ENCODE measurements at places on chromosomes 5 and 9. TPM values are rescaled to one million over a fixed set of nuclear protein-coding genes. Genes with fewer than 3 reads are reported as not detected.

DNA sequence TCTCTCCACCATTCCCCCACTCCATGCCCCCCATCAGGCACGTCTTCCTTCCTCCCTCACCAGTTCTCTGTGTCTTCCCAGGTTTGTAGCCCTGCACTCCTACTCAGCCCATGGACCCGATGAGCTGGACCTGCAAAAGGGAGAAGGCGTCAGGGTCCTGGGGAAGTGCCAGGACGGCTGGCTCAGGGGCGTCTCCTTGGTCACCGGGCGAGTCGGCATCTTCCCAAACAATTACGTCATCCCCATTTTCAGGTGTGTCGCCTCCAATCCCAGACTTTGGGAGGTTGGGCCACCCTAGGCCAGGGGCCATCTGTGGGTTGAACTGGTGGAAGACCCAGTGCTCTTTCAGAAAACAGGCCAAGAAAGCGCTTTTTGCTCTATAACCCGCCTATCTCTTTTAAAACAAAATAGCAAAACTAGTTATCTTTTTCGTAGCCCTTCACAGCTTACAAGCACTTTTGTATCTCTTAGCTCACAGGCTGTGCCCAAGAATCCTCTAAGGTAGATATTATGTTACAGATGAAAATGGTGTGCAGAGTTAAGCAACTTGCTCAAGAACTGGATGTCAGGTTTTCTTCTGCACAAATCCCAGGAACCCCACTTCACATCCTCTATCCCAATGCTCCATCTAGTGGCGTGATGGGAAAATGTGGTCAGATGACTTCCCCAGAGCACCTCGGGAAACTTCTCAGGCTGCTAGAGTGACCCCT lies 56.2 kb downstream of the PLAC8L1 start:
- no peaks in the 10 kb centered on the region for H3K27me3 ChIP-seq
- DNase-seq, result peak; percentile 48
- no peaks in the 10 kb centered on the region for H3K36me3 ChIP-seq
- no peak overlapping the region for H3K4me3 ChIP-seq

- H3K36me3 ChIP-seq, result no peaks in the 10 kb centered on the region
- no peak overlapping the region for H3K4me3 ChIP-seq
- no peak for DNase-seq
- no peak overlapping the region for H3K27ac ChIP-seq
- peaks cover 18% of the 10 kb centered on the region for H3K4me1 ChIP-seq
- no peaks in the 10 kb centered on the region for H3K27me3 ChIP-seq
Observed at GRCh38 chr5:149063896-149064478, 1.1 kb upstream of the SH3TC2 start.

CFAP90 gene
- total RNA-seq, result not detected

- no peak overlapping the region for H3K4me3 ChIP-seq
- no peaks in the 10 kb centered on the region for H3K4me1 ChIP-seq
- H3K36me3 ChIP-seq, result no peaks in the 10 kb centered on the region
- no peak for DNase-seq
Observed at GRCh38 chr5:65137631-65138030, 344.1 kb downstream of the ADAMTS6 start.

DNA sequence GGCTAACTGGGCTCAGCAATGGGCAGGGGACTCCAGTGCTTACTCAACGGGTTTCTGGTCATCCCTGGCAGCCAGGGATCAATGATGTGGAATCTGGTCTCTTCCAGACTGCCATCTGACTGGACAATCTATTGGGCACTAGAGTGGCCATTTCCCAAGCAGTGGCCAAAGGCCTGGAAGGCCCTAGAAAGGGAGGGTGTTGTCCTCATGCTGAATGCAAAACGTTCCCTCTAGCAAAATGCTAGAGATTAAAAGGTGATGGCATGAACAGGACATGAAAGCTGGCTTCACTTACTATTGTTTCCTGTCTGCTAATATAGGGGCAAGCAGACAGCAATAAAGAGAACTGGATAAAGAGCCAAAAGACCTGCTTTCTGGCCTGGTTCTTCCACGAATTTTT lies 254.2 kb upstream of the PANK3 start:
- H3K4me1 ChIP-seq, result no peaks in the 10 kb centered on the region
- peaks cover 61% of the 10 kb centered on the region for H3K27me3 ChIP-seq
- no peaks in the 10 kb centered on the region for H3K36me3 ChIP-seq
- DNase-seq, result no peak
- no peak overlapping the region for H3K27ac ChIP-seq

- no peak for DNase-seq
- no peak overlapping the region for H3K4me3 ChIP-seq
- H3K27me3 ChIP-seq, result no peaks in the 10 kb centered on the region
- no peaks in the 10 kb centered on the region for H3K36me3 ChIP-seq
- H3K27ac ChIP-seq, result no peak overlapping the region
Observed at GRCh38 chr9:6356904-6357303, 28.7 kb downstream of the TPD52L3 start.

DNA sequence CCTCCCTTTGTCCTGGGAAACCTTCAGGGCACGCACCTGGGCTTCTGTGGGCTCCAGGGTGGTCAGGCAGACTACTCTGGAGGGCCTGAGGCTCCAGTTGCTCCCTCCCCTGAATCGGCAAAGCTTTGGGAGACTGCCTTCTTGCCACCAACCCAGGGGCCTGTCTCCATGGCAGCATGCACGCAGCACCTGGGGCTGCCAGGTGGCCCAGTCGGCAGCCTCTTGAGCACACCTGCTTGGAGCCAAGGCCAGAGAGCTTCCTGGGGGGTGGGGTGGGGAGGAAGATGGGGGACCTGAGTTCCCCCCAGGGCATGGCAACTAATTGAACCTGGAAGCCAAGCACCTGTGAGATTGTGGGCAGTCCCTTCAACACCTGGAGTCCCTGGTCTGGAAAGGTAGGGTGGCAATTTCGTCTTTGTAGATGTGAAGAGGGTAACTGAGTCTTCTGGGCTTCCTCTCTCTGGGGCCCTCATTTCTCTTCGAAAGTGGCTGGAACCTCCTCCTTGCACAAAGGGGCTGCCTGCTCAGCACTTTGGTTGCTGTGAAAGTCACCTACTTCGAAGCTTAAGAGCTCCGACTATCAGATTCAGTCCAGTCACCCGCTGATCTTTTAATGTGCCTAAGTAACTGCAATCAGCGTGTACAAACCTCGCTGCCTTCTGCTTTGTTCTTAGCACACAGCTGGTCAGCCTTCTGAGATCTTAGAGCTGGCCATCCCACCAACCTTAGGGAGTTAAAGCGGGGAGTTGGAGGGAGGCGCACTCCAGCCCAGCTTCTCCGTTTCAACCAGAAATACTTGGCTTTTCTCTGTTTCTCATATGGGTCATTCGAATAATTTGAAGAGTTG lies 4.0 kb downstream of the RNF183 start:
- H3K27me3 ChIP-seq, result 0 out of 2 replicates have a peak, but pooled peaks cover 6% of the 10 kb centered on the region
- H3K36me3 ChIP-seq, result 0 out of 2 replicates have a peak, but pooled peaks cover under 1% of the 10 kb centered on the region
- no peaks in the 10 kb centered on the region for H3K4me1 ChIP-seq
- no peak for DNase-seq
- H3K27ac ChIP-seq, result no peak overlapping the region
- H3K4me3 ChIP-seq, result no peak overlapping the region

DNA sequence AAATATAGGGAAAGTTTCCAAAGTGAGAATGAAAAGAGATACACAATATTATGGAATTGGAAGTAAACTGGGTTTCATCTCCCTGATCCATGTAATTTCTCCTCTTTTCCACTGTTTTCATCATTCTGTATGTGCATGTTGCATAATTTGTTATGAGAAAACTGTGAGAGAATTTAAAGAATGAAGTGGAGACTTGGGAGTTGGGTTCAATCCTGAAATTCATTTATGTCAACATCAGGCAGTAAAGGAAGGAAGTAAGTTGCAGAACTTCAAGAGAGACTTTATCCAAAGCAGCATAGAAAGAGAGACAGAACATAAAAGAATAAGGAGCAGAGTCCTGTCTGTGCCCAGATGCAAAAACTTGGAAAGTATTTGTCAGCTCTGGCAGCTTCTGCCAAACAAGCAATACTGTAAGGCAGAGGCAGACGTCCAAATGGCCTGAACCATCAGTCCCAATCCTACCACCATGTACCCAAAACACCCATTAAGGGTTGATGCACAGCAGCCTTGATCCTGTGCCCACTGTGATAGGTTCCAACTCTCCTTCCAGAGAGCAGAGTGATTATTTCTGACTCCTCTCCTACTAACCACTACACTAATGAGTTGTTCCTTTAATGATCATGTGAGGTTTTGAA lies 425.3 kb upstream of the CDH6 start:
- H3K4me1 ChIP-seq, result no peaks in the 10 kb centered on the region
- H3K27ac ChIP-seq, result no peak overlapping the region
- no peaks in the 10 kb centered on the region for H3K36me3 ChIP-seq
- no peaks in the 10 kb centered on the region for H3K27me3 ChIP-seq

DNA sequence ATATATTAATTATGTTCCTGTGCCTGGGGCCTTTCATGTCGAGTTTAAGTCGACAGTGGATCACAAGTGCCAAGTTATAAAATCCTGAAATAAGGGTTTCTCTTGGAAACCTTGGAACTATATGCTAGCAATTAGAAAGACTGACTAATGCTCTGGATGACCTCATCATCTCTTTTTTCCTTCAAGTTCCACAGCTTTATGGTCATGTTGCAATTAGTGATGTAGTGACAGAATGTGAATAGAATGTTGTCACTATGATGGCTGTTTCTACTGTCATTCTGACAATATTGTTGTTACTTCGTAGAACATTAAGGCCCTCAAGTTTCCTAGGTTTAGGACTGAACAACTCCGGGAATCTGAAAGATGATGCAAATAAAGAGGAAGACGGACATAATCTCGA lies 368.0 kb upstream of the SEMA6A start:
- no peak overlapping the region for H3K4me3 ChIP-seq
- no peaks in the 10 kb centered on the region for H3K4me1 ChIP-seq
- DNase-seq, result no peak
- no peak overlapping the region for H3K27ac ChIP-seq
- H3K27me3 ChIP-seq, result no peaks in the 10 kb centered on the region
- H3K36me3 ChIP-seq, result no peaks in the 10 kb centered on the region

BHMT gene
- 0.44 TPM for total RNA-seq

DNA sequence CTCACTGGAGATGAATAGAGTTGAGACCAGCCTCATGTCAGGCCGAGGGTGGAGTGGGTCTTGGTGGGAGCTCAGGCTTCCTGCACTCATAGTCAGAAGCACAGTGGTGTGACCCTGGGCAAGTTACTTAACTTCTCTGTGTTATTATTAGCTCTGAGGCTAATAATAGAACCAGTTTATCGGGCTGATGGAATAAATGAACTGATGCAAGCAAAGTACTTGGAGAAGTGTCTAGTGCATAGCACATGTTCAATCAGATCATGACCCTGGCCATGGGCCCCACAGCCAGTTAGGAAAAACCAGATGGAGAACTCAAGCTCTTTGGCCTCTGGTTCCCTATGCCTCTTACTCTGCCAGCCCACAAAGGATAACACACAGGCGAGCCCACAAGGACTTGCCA lies 45.3 kb upstream of the OSMR start:
- no peak for DNase-seq
- no peak overlapping the region for H3K4me3 ChIP-seq
- no peaks in the 10 kb centered on the region for H3K36me3 ChIP-seq
- no peaks in the 10 kb centered on the region for H3K4me1 ChIP-seq

DNA sequence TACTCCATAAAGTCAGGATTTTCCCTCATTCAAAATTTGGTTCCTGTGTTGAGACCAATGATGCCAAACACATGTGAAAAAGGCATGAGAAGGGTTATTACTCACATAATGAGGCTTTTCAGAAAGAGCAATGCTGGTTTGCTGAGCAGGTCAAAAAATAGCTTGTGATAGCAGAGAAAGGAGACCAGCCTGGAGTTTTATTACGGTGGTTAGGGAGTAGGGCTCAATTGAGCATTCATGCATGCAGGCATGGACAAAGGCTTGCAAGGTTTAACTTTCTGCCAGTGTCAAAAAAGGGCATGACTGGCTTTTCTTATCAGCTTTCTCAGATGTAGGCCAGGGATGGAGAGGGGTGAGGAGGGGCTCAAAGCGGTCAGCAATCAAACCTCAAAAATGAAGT lies 628.3 kb downstream of the DNAH5 start:
- no peaks in the 10 kb centered on the region for H3K4me1 ChIP-seq
- DNase-seq, result no peak
- H3K36me3 ChIP-seq, result no peaks in the 10 kb centered on the region
- no peaks in the 10 kb centered on the region for H3K27me3 ChIP-seq

PTGDS gene
- total RNA-seq, result 3.1 TPM

GRCh38 chr9:117596678-117597077 lies 107.5 kb upstream of the TLR4 start:
- no peaks in the 10 kb centered on the region for H3K27me3 ChIP-seq
- H3K4me3 ChIP-seq, result no peak overlapping the region
- no peaks in the 10 kb centered on the region for H3K4me1 ChIP-seq
- no peak for DNase-seq
- no peak overlapping the region for H3K27ac ChIP-seq

DNA sequence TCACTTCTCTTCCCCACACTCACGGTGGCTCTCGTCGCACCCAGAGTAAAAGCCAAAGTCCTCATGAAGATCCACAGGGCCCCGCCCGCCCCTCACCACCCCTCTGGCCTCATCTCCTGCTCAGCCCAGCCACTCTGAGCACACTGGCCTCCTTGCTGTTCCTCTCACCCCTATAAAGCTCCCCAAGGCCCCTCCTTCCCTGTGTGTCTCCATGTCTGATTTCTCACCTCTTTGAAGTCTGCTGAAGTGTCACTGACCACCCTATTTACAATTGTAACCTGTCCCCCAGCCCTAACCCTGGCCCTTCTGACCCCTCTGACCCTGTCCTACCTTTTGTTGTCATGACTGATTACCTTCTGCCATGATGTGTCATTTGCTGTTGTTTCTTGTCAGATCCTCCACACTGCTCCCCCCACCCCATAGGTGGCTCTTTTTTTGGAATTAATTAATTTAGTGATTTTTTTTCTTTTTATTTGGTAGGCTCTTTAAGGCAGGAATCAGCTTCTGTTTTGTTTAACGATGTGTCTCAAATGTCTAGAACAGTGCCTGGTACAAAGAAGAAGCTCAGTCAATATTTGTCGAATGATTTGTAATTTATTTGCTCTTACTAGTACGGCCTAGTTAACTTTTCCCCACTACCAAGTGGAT lies 90.2 kb downstream of the IQGAP2 start:
- no peak overlapping the region for H3K4me3 ChIP-seq
- no peak overlapping the region for H3K27ac ChIP-seq
- no peak for DNase-seq

Data from HCT116 (cell line).